ENCODE measurements at places on chromosomes 4 and X.

GRCh38 chrX:51406688-51407519 lies 74.3 kb downstream of the NUDT10 start:
- no peak for DNase-seq

DNA sequence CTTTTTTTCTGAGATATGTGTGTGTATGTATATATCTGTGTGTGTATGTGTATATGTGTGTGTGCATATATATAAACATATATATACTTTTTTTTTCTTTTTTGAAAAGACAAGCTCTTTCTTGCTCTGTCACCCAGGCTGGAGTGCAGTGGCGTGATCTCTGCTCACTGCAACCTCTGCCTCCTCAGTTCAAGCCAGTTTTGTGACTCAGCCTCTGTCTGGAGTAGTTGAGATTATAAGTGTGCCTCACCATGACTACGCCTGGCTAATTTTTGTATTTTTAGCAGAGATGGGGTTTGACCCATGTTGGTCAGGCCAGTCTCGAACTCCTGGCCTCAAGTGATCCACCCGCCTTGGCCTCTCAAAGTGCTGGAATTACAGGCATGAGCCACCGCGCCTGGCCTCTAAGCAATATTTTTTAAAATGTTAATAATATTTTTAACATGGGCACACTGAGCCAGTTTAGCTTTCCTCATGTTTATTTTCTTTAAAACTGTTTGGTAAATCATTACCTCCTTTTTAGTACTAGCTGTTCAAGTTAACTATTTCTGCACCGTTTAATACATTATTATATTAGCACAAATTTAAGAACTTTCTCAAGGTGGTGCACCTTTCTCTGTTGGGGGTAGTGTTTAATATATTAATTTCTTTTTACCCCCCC lies 33.3 kb downstream of the BBS12 start:
- DNase-seq = no peak

GRCh38 chr4:94455081-94455480 lies 3.3 kb downstream of the PDLIM5 start:
- no peak for DNase-seq

DNA sequence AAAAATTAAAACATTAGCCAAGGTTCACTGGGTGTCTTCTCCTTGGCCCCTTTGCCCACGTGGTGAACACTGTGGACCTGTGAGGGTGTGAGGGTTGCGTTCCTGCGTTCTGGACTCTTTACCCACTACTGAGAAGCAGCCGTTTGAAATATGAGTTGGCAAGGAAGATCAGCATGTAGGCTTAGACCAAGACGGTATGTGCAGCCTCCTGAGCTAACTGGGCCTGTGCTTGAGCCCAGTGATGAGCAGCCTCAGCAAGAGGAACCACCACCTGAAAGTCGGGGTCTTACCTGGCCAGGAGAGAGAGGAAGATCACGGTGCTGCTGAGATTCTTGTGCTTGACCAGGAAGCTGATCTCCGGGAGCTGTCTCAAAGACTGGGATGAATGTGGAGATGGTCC lies 19.5 kb downstream of the RGS12 start:
- DNase-seq = no peak

- DNase-seq = no peak
These were observed 55.3 kb downstream of the UGT2A2 start for GRCh38 chr4:69584135-69584534.

GRCh38 chrX:8773117-8773516 lies 28.1 kb downstream of the FAM9A start:
- no peak for DNase-seq

DNA sequence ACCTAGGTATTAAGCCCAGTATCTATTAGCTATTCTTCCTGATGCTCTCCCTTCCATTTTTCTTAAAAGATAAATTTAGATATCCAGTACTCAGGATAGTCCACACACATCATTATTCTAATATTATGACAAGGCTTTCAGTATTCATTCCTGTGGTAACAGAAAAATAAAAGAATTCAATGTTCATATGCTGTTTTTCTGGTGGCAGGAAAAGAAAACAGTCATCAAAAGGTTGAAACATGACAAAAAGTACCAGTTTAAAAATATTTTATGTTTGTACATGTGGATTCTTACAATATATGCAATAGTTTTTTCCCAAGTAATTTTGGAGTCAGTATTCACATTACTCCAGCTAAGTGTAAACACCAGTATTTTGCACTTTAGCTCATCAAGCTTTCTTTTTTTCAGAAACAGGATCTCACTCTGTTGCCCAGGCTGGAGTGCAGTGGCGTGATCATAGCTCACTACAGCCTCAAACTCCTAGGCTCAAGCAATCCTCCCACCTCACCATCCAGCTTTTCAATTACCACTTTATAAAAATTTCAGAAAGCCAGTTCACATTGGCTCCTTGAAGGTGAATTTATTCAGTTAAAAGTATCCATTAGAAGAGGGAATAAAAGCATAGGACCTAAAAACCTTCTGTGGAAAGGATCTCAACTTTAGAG lies 2.3 kb downstream of the APBB2 start:
- no peak for DNase-seq

- no peak for DNase-seq
These were observed 42.3 kb downstream of the AFF2 start for GRCh38 chrX:148542481-148543255.

DNA sequence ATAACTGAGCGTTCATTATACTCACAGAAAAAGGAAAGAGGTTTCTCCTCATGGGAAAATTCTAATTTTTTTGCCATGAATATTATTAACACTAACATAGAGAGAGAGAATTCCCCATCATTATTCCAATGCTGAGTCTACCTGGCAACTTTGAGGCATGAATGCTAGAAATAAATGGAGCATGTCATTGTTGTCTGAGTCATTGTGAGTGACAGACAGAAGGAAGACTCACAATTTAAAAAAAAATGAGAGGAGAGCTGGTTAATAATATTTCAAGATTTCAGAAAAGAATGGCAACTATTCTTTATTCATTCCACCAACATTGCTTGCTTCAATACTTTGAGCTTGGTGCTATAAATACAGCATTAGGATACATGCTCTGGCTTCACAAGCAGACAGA lies 170.4 kb upstream of the HS3ST1 start:
- DNase-seq = no peak

- DNase-seq = no peak
These were observed 59.6 kb downstream of the STK32B start for GRCh38 chr4:5110901-5111300.

DNA sequence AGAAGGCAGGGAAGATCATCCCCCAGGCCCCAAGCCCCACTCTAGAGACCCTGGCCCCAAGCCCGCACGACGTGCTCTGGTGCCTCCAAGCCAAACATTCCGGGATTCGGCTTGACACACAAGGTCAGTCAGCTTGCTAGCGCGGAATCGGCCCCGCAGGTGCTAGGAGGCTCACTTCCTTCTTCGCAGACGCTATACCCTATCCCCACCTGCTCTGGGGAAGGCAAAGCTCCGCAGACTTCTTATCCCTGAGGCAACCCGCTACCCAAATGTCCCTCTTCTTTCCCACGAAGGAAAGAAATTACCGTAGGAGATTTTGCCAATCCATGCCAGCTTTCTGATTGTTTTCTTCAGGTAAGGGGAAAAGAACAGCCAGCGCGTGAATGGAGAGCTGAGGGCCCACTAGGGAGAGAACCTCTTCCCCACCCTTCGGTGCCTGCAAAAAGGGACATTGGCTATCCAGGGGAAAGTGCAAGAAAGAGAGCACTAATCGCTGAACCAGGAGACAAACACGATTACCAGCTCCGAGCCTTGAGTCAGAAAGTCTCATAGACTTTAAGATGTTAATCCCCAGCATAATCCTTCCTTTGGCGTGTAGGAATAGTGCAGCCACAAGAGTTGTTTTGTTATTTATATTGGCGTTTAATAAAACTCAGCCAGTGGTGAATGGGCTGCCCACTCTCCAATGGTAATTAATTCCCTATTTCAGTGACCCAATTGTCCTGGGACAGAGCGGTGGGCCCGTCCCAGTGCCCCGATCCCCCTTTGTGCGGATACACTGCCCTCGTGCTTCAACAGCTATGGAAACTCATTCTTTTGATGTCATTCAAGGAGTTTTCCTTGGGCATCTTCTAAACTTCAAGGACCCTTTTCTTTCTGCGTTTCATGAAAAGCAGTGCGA lies 5.4 kb upstream of the NEUROG2 start:
- DNase-seq = no peak

- DNase-seq = no peak
These were observed 104.9 kb downstream of the CEP44 start for GRCh38 chr4:174388461-174389145.

- no peak for DNase-seq
These were observed 13.6 kb downstream of the UVSSA start for GRCh38 chr4:1360423-1361283.

GRCh38 chrX:77731821-77732419 lies 54.1 kb downstream of the ATRX start:
- DNase-seq = peak; percentile 0

DNA sequence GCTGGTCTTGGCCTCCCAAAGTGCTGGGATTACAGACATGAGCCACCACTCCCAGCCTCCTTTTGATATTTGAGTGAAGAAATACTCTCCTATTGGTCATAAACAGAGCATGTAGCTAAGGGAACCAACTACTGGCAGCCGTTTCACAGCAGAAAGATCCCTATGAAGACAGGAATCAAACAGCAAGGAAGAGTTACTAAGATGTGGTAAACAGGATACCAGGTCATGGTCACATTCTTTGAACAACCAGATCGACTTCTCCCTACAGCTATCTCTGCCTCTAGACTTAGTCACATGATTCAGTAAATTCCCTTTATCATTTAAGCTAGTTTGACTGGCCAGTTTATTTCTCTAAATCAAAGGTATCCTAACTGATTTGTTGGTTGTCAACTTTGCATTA lies 9.0 kb upstream of the HNRNPD start:
- no peak for DNase-seq

GRCh38 chr4:155552180-155552579 lies 114.5 kb upstream of the GUCY1A1 start:
- no peak for DNase-seq

DNA sequence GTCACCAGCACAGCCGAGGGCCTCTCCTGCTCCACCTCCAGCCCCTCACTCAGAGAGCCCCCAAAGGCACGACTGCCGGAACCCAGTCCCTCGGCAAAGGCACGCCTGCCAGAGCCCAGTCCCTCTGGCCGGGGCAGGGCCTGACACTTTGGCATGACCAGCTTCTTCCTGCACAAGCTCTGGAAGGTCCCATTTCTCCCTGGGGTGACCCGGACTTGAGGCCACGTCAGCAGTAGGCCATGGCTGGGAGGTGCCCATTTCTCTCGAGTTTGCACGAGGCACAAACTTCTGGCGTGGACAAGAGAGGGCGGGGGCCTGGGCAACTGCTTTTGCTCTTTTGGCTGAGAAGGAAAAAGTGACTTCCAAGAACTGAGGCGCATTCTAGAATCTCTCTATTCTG lies 62.2 kb upstream of the GPR78 start:
- no peak for DNase-seq

- DNase-seq = no peak
These were observed 99.5 kb downstream of the ADGRA3 start for GRCh38 chr4:22416403-22416802.

- DNase-seq = no peak
These were observed 17.6 kb downstream of the ARMCX2 start for GRCh38 chrX:101642093-101642492.

DNA sequence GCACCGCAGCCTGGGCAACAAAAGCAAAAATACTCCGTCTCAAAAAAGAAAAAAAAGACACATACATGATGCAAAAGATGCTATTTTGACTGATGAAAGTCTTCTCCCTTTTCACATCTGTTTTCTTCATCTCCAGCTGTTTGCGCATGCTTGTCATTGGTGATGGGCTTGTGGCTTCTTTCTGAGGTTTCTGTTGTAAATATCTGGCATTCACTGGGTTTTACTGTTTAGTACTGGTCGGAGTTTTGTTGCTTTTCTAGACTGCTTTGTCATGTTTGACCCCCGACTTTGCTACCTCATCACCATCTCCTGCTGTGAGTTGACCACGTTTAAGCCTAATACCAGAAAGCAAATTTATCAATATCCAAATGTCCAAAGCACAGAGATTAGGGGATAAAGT lies 34.4 kb downstream of the PTCHD1 start:
- no peak for DNase-seq

DNA sequence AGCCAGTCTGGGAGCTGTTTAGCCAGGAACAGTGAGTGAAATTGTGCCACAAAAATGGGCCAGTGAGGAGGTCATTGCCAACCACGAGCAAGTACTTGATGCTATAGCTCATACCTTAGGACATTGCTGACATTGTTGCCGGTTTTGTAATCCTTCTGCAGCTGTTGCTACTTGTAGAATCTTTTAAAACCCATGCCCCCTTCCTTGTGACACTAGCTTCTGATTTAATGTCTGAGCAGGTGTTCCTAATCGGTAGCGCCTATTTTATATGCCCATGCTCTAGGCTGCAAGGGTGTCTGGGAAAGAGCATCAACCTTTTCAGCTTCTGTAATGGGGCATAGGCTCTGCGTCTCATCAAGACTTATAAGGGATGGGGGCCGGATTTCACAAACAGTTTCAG lies 2.6 kb downstream of the POLA1 start:
- DNase-seq = no peak

- DNase-seq = no peak
These were observed 630.1 kb upstream of the EPHA5 start for GRCh38 chr4:66300336-66300934.

- no peak for DNase-seq
These were observed 393.8 kb upstream of the GNPDA2 start for GRCh38 chr4:45120163-45120562.
